ENCODE measurements at places on chromosomes 13 and 19.
A peak's percentile ranks its signal among the peaks of the same experiment; 100 is the strongest.

DNA sequence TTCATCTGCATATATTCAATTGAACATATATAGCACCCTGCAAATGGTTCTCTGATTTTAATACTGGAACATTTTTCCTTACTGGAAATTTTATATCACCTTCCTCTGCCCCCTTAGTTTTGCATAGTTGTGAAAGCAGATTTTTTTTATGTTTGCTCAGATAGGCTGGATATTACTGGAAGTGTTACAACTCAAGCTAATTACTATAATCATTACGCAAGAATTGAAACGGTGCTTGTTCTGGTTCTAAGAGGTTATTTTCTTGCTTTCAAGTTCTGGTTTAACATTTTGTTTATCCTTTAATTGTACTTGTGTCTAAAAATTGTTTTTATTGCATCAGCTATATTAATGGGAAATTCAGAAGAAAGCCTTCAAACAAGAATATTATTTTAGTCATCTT is 95.6 kb upstream of the MYO16 start:
- H3K4me3 ChIP-seq: no peak overlapping the region
- H3K4me1 ChIP-seq: no peaks in the 10 kb centered on the region
- H3K27ac ChIP-seq: no peak overlapping the region
- H3K27me3 ChIP-seq: no peaks in the 10 kb centered on the region
- DNase-seq: no peak

DNA sequence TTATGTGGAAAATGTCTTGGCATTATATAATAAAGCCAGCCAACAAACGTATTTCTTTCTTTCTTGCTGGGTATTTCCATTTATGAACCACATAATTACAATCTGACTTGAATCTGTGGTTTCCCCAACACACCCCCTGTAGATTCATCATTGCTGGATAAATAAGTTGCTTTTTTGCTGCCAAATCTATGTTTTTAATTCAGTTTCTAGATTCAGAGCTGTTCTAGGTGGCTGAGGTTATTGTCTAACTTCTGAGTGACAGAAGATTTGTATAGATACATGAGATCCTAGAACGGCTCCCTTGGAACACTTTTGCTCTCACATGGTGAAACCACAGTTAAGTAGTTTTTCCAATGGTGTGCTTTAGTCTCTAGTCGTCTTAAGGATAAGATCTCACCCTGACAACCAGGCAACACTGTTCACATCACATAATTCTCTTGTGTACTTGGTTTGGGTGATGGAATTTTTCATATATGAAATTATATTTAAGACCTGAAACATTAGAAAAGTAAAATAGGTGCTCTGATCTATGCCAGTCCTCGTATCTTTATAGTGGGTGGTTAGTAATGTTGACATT is 239.1 kb downstream of the KLF12 start:
- H3K4me1 ChIP-seq: no peaks in the 10 kb centered on the region
- no peak for DNase-seq
- no peak overlapping the region for H3K4me3 ChIP-seq
- H3K27ac ChIP-seq: no peak overlapping the region
- no peaks in the 10 kb centered on the region for H3K27me3 ChIP-seq
- no peaks in the 10 kb centered on the region for H3K36me3 ChIP-seq

- no peaks in the 10 kb centered on the region for H3K36me3 ChIP-seq
- DNase-seq: no peak
- no peaks in the 10 kb centered on the region for H3K4me1 ChIP-seq
- no peak overlapping the region for H3K27ac ChIP-seq
Observed at GRCh38 chr13:59890054-59890453, 273.7 kb downstream of the DIAPH3 start.

DNA sequence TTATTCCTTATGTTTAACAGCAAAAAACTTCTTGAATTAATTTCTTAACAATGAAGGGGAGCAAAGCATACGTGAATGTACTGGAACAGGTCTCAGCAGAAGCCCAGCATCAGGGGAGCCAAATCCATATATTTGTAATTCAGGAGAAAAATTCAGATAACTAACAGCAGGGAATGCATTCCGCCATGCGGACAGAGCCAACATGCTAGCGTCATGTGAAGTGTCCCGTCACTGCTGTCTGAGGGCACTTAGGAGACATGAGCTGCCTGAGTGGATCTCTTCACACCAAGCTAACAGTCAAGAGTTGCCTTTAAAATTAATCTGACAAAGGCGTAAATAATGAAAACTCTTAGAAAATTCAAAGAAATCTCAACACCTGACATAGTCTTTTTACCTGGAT is 6.4 kb downstream of the AMER2 start:
- H3K4me3 ChIP-seq: no peak overlapping the region
- H3K27me3 ChIP-seq: no peaks in the 10 kb centered on the region
- no peak for DNase-seq
- H3K27ac ChIP-seq: no peak overlapping the region
- H3K4me1 ChIP-seq: no peaks in the 10 kb centered on the region
- H3K36me3 ChIP-seq: no peaks in the 10 kb centered on the region

DNA sequence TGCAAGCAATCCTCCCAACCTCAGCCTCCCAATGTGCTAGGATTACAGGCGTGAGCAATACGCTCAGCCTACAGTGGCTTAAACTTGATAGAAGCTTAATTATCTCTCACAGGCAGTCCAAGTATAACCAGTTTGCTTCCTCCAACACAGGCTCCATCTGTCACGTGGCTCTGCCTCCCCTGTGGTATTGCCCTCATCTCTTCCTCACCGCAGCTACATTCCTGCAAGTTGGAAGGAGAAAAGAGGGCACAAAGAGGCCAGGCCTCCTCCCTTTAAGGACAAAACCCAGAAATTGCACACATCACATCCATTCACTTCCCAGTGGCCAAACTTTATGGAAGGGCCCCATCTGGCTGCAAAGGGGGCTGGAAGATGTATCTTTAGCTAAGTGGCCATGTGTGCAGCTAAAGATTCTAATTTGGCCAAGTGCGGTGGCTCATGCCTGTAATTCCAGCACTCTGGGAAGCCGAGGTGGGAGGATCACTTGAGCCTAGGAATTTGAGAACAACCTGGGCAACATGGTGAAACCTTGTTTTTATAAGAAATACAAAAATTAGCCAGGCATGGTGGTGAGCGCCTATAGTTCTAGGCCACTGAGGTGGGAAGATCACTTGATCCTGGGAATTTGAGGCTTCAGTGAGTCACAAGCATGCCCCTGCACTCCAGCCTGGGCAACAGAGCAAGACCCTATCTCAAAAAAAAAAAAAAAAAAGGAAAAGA is 3.1 kb upstream of the SDHAF1 start:
- H3K4me1 ChIP-seq: peaks cover 14% of the 10 kb centered on the region
- no peaks in the 10 kb centered on the region for H3K27me3 ChIP-seq
- H3K27ac ChIP-seq: no peak overlapping the region
- H3K4me3 ChIP-seq: no peak overlapping the region
- no peak for DNase-seq
- no peaks in the 10 kb centered on the region for H3K36me3 ChIP-seq

DNA sequence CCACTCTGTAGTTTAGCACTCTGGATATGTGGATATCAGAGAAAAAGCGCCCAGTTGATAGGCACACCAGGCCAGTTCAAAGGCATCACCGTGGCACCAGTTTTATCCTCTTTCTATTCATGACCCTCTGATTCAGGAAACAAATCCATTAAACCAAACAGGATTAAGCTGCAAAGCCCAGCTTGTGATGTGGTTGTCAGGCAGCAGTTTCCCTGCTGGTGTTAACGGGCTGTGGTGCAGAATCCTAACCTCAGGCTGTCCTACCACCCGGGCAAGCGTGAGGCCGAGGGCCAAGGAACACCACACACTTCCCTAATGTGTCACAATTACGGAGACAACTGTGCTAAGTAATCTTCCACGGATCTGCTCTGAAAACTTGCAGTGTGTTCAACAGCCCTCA is 209.1 kb downstream of the OLFM4 start:
- H3K27me3 ChIP-seq: no peaks in the 10 kb centered on the region
- H3K36me3 ChIP-seq: no peaks in the 10 kb centered on the region
- no peak for DNase-seq
- H3K4me1 ChIP-seq: no peaks in the 10 kb centered on the region
- no peak overlapping the region for H3K27ac ChIP-seq
- no peak overlapping the region for H3K4me3 ChIP-seq

GRCh38 chr19:30367421-30367820 is 4.8 kb upstream of the ZNF536 start:
- no peak overlapping the region for H3K27ac ChIP-seq
- no peak for DNase-seq
- no peaks in the 10 kb centered on the region for H3K36me3 ChIP-seq
- no peaks in the 10 kb centered on the region for H3K4me1 ChIP-seq

- DNase-seq: no peak
- H3K27ac ChIP-seq: no peak overlapping the region
- H3K36me3 ChIP-seq: no peaks in the 10 kb centered on the region
- no peak overlapping the region for H3K4me3 ChIP-seq
- H3K27me3 ChIP-seq: no peaks in the 10 kb centered on the region
Observed at GRCh38 chr13:89163096-89163495, 1491.9 kb downstream of the SLITRK5 start.

DNA sequence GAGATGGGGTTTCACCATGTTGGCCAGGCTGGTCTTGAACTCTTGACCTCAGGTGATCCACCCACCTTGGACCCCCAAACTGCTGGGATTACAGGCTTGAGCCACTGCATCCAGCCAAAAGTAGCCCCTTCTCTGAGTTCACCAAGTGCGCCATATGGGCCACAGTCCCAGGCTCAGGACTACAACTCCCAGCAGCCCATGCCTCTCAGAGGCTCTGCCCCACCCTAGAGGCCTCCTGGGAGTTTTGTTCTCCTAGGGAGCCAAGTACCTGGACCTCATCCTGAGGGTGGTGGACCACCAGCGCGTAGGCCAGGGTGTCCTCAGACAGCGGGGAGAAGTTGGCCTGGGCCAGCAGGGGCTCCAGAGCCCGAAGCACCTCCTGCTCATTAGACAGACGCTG is 18.8 kb downstream of the TMEM143 start:
- H3K4me3 ChIP-seq: no peak overlapping the region
- H3K36me3 ChIP-seq: no peaks in the 10 kb centered on the region
- DNase-seq: no peak

GRCh38 chr13:75864718-75865117 is 228.6 kb downstream of the LMO7 start:
- H3K36me3 ChIP-seq: no peaks in the 10 kb centered on the region
- no peak overlapping the region for H3K27ac ChIP-seq
- peak; percentile 32 for DNase-seq
- H3K27me3 ChIP-seq: no peaks in the 10 kb centered on the region
- no peaks in the 10 kb centered on the region for H3K4me1 ChIP-seq

DNA sequence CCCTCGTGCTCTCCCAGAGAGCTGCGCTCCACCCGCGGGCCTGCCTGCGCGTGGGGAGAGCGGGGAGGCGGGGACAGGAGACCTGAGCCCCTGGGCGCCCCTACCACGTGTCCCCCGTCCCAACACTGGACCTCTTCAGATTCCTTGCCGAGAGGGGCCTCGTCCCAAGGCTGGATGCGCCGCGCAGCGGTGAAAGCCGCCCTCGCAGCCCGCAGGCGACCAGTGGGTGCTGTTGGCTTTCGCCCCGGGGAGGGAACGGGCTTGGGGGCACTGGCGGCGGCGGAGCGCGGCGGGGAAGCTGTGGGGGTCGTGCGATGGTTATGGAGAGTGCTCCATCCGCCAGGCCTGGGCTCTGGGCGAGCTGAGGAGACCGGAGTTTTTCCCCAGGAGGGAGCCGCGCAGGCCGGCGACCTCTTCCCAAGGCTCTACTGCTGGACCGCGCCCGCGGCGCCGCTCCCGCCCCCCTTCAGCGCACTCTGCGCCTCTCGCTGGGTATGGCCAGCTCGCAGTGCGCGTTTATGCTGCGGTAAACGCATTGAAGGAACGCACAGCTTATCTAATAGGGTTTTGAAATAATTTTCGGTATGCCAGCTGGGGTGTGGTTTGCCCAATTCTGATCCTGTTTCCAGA is 17.2 kb upstream of the RNF17 start:
- H3K27me3 ChIP-seq: no peaks in the 10 kb centered on the region
- no peak for DNase-seq
- no peaks in the 10 kb centered on the region for H3K36me3 ChIP-seq
- no peaks in the 10 kb centered on the region for H3K4me1 ChIP-seq

- DNase-seq: no peak
- no peaks in the 10 kb centered on the region for H3K27me3 ChIP-seq
- H3K27ac ChIP-seq: no peak overlapping the region
- H3K4me3 ChIP-seq: no peak overlapping the region
- no peaks in the 10 kb centered on the region for H3K36me3 ChIP-seq
Observed at GRCh38 chr13:95343944-95344343, 42.7 kb upstream of the ABCC4 start.

DNA sequence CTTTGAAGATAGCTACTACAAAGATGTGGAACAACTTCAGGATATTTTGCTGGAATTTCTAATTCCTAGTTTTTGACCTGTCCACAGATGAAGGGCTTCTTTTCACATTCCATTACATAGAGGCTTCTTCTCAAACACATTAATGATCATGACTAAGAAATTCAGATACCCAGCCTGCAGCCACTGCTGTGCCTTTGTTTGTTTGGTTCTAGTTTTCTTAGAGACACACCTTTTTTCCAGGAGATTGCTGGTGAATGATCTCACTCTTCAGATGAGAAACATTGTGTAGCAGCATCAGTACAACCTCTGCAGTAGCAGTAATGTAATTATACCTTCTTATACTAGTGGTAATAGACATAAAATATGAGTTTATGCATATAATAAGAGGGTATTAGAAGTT is 5.0 kb downstream of the TDRD3 start:
- no peak for DNase-seq
- H3K36me3 ChIP-seq: no peaks in the 10 kb centered on the region
- no peak overlapping the region for H3K27ac ChIP-seq
- H3K27me3 ChIP-seq: no peaks in the 10 kb centered on the region
- no peak overlapping the region for H3K4me3 ChIP-seq

DNA sequence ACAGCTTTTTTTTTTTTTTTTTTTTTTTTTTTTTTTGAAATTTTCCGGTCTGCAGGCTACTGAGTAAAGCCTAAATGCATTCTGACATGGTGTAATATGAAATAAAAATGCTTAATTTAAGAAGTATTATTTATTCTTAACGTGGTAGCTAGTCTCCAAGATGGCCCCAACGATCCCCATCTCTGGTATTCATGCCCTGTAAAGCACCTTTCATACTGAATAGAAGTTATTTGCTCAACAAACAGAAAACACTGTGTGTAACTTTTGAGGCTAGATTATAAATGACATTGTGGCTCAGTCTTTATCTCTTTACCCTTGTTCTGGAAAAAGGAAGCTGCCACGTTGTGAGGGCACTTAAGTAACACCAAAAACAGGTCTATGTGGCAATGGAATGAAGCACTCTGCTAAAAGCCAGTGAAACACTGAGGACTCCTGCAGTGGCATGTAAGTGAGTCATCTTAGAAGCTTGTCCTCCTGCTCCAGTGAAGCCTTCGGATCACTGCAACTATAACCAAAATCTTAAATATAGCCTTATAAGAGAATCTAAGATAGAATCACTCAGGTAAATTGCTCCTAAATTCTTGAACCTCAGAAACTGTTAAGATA is 128.7 kb downstream of the UGGT2 start:
- peak; percentile 7 for DNase-seq
- no peaks in the 10 kb centered on the region for H3K36me3 ChIP-seq
- no peak overlapping the region for H3K27ac ChIP-seq
- H3K4me1 ChIP-seq: peaks cover 9% of the 10 kb centered on the region
- no peaks in the 10 kb centered on the region for H3K27me3 ChIP-seq
- no peak overlapping the region for H3K4me3 ChIP-seq

- H3K4me3 ChIP-seq: no peak overlapping the region
- H3K36me3 ChIP-seq: no peaks in the 10 kb centered on the region
- no peaks in the 10 kb centered on the region for H3K27me3 ChIP-seq
- no peak for DNase-seq
- H3K4me1 ChIP-seq: no peaks in the 10 kb centered on the region
Observed at GRCh38 chr13:34412295-34412694, 529.8 kb upstream of the NBEA start.
